DMS79 treated with DMSO at 0.1 percent for 48 hours (cell line): ENCODE measurements at places on chromosomes 3 and 15.

DNA sequence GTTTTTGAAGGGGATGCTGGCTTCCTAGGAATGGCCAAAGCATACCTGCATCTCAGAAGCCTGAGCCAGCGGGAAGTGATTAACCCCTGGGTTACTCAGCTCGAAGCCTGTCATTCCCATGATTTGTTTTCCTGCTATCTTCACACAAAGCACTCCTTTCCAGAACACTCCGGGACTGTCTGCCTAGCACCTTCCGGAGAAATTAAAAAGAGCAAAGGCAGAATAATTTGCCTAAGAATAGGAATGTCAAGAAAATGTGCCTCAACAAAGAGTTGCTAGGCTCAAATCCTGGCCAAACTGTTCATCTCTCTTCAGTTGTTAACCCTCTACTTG is 34.1 kb downstream of the TPM1 start:
- DNase-seq, result no peak

DNA sequence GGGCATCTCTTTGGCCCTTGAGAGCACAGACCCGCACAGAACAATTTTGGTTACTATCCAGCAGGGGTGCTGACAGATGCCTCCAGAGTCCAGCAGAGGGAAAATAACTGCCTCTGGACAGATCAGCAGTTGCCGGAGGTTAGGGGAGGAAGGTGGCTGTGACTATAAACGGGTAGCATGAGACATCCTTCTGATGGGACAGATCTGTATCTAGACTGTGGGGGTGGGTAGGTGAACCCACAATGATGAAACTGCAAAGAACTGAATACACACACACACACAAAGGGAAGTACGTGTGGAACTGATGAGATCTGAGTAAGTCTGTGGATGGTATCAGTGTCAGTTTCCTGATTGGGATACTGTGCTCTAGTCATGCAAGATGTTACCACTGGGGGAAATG is 21.2 kb downstream of the ADAMTS7 start:
- no peak for DNase-seq

GRCh38 chr3:128508852-128509251 is 15.9 kb upstream of the GATA2 start:
- DNase-seq, result no peak

GRCh38 chr3:169389211-169389924 is 274.1 kb downstream of the MECOM start:
- DNase-seq, result no peak

GRCh38 chr3:49098429-49098828 is 4.6 kb upstream of the QRICH1 start:
- DNase-seq, result peak; percentile 28

GRCh38 chr15:23038726-23039142 is 635 bp downstream of the TUBGCP5 start:
- peak; percentile 30 for DNase-seq

- DNase-seq, result peak; percentile 43
Observed at GRCh38 chr15:40506964-40507571, 36.3 kb downstream of the CHST14 start.

DNA sequence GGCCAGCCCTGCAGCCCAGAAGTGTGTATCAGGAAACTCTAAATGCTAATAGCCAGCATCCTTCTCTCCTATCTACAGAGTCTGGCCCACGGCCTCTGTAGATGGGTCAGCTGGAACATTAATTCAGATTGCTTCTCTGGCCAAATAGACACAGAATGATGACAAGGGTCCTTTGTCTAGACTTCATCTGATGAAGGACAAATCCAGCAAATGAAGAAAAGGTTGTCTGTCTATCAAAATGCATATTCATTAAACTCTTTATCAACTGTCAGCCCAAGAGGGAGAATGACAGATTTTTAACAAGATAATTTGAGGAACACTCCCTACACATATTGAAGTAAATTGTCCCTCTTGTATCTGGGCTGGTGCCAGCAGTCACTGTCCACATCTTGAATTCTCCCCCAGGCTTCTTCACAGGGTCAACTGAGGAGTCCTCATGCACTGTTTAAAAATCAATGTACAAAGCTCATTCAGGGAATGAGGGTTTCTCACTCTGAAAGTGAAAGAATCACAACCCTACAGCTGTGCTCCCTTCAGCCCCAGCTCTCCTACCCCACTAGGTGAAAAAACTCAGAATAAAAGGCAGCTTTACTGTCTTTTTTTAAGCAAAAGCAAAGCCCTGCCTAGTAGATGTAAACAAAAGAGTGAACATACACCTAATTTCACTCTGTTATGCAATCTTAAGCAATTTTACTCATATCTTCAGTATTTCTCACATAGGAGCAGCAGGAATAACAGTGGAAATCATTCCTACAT is 507.7 kb downstream of the IGSF11 start:
- DNase-seq, result no peak

- no peak for DNase-seq
Observed at GRCh38 chr3:10519236-10519635, 13.8 kb upstream of the ATP2B2 start.

GRCh38 chr3:72591522-72592421 is 256.5 kb downstream of the SHQ1 start:
- no peak for DNase-seq

DNA sequence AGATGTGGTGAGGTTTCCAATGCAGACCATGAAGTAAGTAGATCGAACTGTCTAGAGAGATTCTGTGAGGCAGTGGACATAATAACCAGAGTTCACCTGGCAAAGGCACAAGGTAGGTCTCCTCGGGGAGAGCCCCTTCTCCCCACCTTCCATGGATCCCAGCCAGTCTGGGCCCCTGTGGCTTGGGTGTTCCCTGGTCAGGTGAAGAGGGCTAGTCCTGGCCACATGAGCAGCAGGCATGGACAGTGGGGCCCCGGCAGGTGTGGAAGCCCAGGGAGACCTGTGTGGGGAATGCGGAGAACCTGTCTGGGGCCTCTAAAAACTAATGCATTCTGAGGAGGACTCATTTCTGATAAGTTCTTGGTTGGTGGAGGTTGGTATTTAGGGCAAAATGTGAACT is 241.4 kb upstream of the TRIM42 start:
- DNase-seq, result no peak

GRCh38 chr15:99850517-99850916 is 117.3 kb upstream of the LYSMD4 start:
- DNase-seq, result no peak

GRCh38 chr3:170865209-170866094 is 4.5 kb downstream of the RPL22L1 start:
- no peak for DNase-seq

- DNase-seq, result no peak
Observed at GRCh38 chr3:126202680-126203079, 22.3 kb upstream of the ALDH1L1 start.

DNA sequence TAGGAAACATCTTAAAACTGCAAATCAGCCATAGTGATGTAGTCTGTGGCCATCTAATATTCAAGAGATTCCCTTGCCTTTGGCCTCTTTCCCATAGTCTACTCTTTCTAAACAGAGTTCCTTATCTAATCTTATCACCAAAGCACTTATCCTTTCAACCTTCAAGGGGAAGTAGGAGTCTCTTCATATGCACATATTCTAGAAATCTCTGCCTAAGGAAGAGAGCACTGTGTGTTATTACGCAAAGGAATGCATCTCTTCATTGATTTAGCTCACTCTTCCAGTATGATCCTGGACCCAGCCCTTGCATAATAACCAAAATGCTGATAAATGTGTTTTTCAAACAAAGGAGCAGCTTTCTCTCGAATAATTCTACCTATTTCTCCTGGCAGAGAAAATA is 253.7 kb upstream of the TPRG1 start:
- no peak for DNase-seq

DNA sequence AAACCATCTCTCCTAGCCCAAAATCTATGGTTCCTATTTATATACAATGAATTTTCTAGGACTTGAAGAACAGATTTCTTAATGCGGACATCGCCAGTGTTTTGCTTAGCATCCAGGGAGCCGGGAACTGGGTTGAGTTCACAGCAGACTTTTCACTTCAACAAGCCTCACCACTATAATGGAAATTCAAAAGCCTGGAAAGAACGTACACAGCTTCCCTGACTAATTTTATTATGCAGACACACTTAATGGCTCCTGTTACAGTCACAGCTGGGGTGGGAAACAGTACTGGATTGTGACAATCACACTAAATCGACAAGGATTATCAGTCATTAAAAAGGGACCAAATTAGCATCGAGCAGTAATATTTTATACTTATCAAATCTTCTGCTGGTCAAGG is 129.2 kb upstream of the BNIP2 start:
- DNase-seq, result no peak

GRCh38 chr3:195035345-195036202 is 235.4 kb downstream of the XXYLT1 start:
- DNase-seq, result no peak

- DNase-seq, result no peak
Observed at GRCh38 chr3:99638167-99638948, at the start of gene COL8A1. Gene COL8A1 (plus strand): TSS chr3:99638594. CDS start chr3:99790683, 152,089 bp downstream.

GRCh38 chr3:111768571-111769100 is 90.4 kb upstream of the PHLDB2 start:
- DNase-seq, result no peak

DNA sequence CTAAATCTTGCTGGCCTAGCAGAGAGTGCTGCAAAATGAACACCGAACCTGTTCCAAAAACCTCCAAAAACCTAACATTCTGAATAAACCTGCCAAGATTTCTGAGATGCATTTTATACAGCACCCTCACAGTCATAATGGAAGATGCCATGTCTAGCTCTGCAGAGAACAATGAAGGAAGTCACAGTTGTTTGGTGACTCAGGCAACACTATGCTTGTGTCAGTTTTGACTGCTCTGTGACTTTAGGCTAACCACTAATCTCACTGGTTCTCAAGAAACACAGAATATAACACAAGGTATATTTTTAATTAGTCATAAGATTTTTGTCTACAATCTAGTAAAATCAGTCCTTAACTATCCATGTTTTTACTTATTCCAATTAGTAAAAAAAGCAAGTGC is 606.6 kb downstream of the TBL1XR1 start:
- no peak for DNase-seq

DNA sequence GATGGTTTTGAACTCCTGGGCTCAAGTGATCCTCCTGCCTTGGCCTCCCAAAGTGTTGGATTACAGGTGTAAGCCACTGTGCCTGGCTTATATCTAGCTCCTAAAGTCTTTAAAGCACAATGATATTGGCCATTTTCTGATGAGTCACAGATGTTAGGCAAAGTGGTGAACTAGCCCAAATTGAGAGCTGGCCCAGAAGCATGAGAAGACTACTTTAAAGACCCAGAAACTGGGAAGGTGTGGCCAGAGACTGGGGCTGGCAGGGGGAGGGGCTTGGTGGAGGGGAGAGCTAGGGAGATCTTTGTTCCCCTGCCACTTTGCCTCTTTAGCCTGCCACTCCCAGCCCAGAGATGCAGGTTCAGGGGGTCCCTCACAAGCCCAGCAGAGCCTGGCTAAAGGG is 21.6 kb downstream of the CHRNA3 start:
- no peak for DNase-seq

DNA sequence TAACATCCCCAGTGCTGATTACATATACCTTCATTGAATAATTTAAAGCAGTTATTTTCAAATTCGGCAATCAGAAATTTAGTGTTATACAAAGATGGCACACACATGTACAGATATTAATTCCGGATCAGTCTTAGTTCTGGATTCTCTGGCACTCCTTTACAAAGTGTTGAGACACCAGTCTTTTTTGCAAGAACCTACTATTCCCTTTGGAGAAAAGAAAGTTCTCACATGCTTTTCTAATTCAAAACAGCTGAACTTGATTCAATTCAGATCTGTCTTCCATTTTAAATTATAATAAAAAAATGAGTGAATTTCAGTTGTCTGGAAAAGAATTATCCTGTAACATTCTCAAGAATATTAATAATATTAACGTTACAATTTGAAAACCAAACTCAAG is 20.4 kb downstream of the CCDC191 start:
- DNase-seq, result no peak

DNA sequence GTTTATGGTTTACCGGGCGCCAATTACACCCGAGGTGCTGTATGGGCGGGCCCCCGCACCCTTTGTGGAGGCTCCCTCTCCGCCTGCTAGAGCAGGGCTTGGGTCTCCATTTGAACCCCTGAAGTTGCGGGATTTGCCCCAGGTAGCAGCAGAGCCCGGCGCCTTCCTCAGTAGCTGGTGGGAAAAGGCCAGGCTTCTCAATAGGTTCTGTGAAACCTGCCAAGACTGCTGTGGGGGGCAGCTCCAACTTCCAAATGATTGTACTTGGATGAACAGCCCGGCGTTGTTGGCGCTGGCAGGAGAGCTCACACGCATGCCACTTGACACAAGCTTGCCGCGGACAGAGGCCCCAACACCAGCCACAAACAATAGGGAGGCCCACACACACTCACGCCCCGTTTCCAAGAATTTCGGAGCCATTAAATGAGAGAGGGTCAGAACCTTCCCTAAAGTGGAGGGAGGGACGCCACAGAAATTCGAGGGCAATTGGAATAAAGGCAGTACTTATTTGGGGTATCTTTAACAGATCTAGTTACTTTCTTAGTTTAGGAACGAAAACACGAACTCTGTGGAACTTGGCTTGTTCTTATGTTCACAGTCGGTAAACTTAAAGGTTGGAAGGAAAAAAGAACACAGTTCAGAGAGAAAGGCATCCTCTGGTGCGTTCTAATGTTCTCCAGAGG is 1.4 kb downstream of the EPHB3 start:
- DNase-seq, result peak; percentile 16
